Endothelial cell of umbilical vein (primary cell): ENCODE measurements at places on chromosomes 7 and 10. TPM values are rescaled to one million over a fixed set of nuclear protein-coding genes. Genes with fewer than 3 reads are reported as not detected.
A peak's percentile ranks its signal among the peaks of the same experiment; 100 is the strongest.

- H3K27me3 ChIP-seq: peaks cover 2% of the 10 kb centered on the region
- peaks cover 3% of the 10 kb centered on the region for H3K4me1 ChIP-seq
- no peaks in the 10 kb centered on the region for H3K36me3 ChIP-seq
- H3K4me3 ChIP-seq: no peak overlapping the region
Observed at GRCh38 chr10:113221756-113222168, 271.7 kb downstream of the TCF7L2 start.

- H3K36me3 ChIP-seq: no peaks in the 10 kb centered on the region
- H3K4me3 ChIP-seq: no peak overlapping the region
- no peak overlapping the region for H3K27ac ChIP-seq
- peak; percentile 12 for DNase-seq
- peaks cover 23% of the 10 kb centered on the region for H3K4me1 ChIP-seq
Observed at GRCh38 chr10:72889391-72889831, 4.1 kb upstream of the OIT3 start.

- no peak overlapping the region for H3K4me3 ChIP-seq
- no peaks in the 10 kb centered on the region for H3K27me3 ChIP-seq
- DNase-seq: no peak
- no peak overlapping the region for H3K27ac ChIP-seq
Observed at GRCh38 chr10:28840971-28841370, 163.7 kb downstream of the BAMBI start.

- no peak overlapping the region for H3K27ac ChIP-seq
- no peak for DNase-seq
- H3K4me3 ChIP-seq: no peak overlapping the region
- H3K4me1 ChIP-seq: no peaks in the 10 kb centered on the region
- no peaks in the 10 kb centered on the region for H3K36me3 ChIP-seq
Observed at GRCh38 chr10:72638586-72639440, 12.9 kb upstream of the MICU1 start.

- H3K27ac ChIP-seq: no peak overlapping the region
- no peak overlapping the region for H3K4me3 ChIP-seq
- H3K36me3 ChIP-seq: no peaks in the 10 kb centered on the region
- no peaks in the 10 kb centered on the region for H3K27me3 ChIP-seq
- no peak for DNase-seq
- H3K4me1 ChIP-seq: no peaks in the 10 kb centered on the region
Observed at GRCh38 chr7:21191321-21192073, 236.4 kb upstream of the SP4 start.

DNA sequence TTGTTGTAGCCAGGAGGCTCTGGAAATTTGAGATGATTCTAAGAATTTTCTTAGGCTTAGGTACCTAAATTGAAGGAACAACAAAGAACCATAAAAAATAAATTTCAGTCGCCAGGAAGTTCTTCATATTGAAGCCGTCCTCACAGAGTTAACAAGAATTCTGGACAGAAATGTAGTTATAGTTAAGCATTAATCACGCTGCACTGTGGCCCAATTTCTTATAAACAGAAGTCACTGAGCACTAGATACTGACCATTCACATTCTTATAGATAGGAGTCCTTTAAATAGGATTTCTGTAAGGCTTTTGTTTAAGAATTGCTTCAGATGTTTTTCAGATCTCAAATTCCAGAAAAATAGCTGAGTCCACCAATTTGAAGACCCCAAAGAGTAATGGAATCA lies 256.2 kb upstream of the PITRM1 start:
- no peak for DNase-seq
- no peaks in the 10 kb centered on the region for H3K36me3 ChIP-seq

GRCh38 chr7:98354052-98354451 lies 46.8 kb downstream of the BAIAP2L1 start:
- no peaks in the 10 kb centered on the region for H3K27me3 ChIP-seq
- peak overlapping the region; percentile 14 for H3K27ac ChIP-seq
- H3K4me3 ChIP-seq: no peak overlapping the region
- no peaks in the 10 kb centered on the region for H3K36me3 ChIP-seq
- no peak for DNase-seq

Gene CYP3A4
- not detected in 2 replicates for total RNA-seq

Gene ZNF853
- total RNA-seq: 0.21 and 0.58 TPM in 2 replicates

Gene UNCX
- not detected in 2 replicates for total RNA-seq

Gene TMEM176A
- not detected in 2 replicates for total RNA-seq
